Suprapubic skin (tissue), 4 donors: ENCODE measurements at places on chromosomes 1 and 21.

- no peak for DNase-seq
Observed at GRCh38 chr1:77095236-77095635, 124.0 kb downstream of the PIGK start.

DNA sequence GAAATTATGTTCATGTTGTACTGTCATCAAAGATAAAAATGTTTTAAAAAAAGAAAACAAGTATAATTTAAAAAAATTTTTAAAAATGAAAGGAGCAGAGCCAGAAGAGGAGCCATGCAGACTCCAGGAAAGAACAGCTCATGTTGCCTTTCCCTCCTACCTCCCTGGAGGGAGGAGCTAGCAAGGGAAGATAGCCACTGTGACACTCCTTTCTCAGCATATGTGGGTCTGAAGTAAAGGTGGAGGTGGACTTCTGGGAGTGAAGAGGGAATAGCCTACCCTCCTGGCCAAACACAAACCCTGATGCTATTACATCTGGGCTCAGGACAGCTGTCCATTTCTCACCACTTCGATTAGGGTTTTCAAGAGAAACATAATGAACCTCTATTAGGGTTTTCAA, 54.2 kb downstream of the SLC2A1 start:
- DNase-seq: no peak

- no peak for DNase-seq
Observed at GRCh38 chr1:229599218-229599954, 26.5 kb downstream of the TAF5L start.

- no peak for DNase-seq
Observed at GRCh38 chr1:84582802-84583587, 8.8 kb upstream of the CTBS start.

DNA sequence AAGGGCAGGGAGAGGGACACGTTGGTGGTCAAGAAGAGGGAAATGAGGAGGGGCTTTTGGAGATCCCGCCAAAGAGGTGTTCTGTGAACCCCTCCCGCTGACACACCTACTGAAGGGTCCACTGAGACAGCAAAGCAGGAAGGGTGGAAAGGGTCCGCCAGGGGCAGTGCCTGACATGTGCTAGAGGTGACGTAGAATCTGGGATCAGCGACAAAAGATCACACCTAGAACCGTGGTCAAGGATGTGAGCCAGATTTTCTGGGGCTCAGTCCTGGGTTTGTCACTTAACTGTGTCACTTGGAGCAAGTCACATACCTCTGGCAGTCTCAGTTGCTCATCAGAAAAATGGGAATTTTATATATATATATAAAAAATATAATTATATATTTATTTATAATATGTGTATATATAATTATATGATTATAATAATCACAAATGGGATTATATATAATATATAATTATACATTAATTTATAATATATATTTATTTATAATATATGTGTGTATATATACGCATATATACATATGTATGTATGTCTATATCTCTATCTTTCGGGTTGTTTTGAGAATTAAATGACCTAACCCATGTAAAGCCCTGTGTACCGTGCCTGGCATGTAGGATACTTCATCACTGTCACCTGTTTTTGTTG, 35.0 kb upstream of the ATP5PO start:
- DNase-seq: no peak

DNA sequence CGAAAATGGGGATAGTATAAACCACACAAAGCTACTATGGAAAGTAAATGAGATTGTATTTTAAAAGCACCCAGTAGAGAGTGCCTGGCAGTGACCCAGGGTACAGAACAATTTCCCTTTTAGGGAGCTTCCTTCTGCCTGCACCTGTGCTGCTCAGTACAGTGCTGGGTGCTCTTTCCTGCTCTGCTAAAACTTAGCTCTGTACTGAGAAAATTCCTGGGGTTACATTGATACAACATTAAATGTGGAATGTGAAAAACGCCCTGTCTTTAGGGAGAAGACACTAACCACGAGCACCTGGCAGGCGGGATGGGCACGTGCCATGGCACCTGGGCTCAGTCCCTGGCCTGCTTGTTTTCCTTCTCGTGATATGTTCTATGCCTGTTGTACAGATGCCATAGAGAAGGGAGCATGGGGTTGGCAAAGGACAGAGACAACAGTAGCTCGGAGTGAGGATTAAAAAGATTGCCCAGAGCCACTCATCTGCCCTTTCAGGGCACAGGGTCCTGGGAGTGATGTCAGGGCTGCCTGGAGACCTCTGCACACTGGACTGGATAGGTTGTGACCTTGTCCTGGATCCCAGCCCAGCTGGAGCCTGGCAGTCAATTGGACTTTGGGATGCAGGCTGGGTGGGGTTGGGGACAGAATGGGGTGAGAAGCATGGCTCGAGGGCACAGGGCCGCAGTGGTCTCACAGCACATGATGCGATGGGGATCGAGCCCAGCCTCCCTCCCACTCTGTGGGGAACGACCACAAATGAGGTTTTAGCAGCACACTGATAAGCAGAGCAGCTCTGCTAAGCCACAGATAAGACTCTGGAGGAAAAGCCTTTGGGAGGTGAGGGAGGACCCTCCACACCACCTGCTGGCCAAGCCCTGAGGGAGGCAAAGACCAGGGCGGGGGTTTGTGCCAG, 4.2 kb downstream of the SPATA46 start:
- DNase-seq: no peak

GRCh38 chr1:160542303-160542945, 19.4 kb upstream of the SLAMF6 start:
- DNase-seq: no peak

- DNase-seq: no peak
Observed at GRCh38 chr21:41965045-41965444, 11.2 kb upstream of the C2CD2 start.

DNA sequence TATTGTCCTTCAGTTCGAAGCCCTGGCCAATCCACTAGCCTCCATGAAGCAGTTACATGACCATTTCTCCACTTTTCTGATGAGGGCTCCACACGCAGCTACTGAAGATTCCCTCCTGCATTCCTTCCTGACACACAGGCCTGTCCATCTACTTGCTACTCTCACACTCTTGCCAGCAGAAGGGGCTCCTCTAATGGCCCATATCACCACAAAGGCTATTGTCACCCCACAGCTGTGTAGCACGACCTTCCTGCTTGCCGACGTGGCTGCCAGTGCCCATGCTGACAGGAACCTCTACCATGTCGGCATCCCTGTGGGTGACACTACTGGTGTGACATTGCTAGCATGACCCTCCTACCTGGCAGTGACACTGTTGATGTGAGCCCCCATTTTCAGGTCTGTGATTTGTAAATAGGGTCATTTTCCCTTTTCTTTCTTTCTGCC, 1528.6 kb upstream of the TPTE start:
- peak; percentile 83 for DNase-seq

DNA sequence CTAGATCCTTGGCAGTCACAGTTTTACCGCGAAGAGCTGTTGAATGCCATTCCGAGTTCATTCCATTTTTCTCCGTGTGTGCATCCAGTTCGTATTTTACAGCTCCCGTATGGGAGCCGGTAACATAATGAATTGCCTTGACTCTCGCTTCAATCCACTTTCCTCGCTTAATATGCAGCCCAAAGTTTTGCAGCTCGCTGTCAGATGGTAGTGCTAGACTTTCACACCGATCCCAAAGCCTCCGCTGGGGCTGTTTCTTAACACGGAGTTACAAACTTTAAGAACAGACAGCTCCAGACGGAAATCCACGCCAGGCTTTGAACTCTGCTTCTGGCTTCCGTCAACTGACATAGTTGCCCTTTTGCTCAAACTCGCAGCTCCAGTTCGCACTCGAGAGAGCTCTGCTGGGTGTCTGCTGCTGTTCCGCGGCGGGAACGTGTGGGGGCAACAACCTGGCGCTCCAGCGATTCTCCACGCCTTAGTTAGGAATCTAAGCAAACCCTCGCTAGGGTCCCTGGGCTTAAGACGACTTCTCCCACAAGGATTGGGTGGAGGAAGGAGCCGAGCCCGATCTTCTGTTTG, 3.5 kb upstream of the ARID1A start:
- peak; percentile 91 for DNase-seq

- DNase-seq: no peak
Observed at GRCh38 chr21:42298237-42298636, 17.0 kb downstream of the TFF3 start.

DNA sequence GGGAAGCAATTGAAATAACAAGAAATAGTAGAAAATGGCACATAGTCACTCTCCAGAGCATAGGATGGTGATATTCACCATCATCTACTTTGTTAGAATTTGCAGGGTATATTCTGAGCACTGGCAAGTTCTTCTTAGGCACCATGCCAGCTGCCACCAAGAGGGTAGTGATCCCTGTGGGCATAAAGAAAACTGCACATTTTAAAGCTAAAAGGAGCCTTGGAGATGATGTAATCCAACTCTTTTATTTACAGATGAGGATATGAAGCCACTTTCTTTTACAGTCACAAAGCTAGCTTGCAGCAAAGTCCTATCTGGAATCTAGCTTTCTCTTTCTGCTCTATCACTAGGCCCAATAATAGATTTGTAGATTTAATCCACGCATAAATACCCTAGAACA, 69.0 kb downstream of the PTGER3 start:
- no peak for DNase-seq

GRCh38 chr1:92080128-92080985, at the start of gene BTBD8:
TSS of gene BTBD8 (plus strand) at chr1:92080345. CDS start at chr1:92080572, 227 bp downstream.
- peak; percentile 90 for DNase-seq

DNA sequence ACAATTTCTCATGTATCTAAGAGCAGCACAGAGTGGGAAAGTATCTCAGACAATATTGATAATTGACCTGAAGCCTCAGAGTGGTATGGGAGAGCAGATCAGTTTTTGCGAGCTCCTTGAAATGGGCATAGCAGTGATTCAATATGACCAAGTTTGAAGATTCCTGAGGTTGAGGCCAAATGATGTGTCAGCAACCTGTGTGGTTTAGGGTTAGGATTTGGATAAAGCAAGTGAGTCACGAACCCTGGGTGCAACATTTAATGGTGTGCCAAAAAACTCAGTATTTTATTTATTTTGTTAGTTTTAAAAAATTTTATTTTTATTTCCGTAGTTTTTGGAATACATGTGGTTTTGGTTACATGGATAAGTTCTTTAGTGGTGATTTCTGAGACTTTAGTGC, 92.5 kb upstream of the C21orf91 start:
- no peak for DNase-seq

DNA sequence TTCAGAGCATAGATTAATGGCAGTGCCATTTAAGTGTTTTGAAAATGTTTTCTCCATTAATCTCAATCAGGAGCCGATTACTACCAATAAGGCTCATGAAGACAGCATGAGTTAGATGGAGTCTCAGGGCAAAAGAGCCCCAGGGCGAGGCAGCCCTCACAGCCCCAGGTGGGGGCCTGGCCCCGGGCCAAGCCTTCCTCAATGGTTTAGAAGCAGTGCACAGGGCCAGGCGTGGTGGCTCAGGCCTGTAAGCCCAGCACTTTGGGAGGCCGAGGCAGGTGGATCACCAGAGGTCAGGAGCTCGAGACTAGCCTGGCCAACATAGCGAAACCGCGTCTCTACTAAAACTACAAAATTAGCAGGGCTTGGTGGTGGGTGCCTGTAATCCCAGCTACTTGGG, 348.1 kb upstream of the VAMP3 start:
- DNase-seq: peak; percentile 58

DNA sequence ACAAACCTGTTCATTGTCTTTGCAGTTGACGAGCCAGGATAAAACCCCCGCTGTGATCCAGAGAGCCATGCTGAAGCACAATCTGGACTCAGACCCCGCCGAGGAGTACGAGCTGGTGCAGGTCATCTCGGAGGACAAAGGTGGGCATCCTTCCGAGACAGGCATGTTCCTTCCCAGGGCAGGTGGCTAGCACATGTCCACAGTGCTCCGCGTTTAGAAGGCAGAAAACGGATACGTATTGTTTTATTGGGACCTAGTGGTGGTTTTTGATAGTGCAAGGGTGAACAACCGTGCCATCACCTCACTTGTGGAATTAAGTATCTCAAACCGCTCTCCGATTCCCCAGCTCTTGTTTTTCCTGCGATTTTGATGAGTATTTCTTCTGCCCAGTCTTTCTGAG, 115.3 kb downstream of the COLGALT2 start:
- no peak for DNase-seq

DNA sequence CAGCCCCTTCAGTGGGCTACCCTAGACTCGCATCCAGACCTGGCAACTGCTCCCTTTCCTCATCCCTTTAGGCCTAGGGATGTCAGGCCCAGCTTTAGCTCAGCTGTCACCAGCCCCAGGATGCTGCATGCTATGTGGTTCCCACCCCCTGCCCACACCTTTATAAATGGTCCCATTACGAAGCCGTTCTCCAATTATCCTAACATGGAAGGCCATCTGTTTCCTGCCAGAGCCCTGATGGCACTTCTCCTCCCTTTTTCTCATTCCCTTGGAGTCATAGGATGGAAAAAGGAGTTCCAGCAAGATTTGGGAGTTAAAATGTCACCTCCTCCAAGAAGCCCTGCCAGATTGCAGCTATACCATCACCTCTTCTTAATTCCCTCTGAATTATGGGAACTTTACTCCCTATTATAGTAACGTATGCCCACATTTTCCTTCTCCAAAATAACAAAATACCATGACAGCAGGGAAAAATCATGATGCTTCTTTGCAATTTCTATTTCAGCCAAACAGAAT, 205.0 kb upstream of the GRIK3 start:
- DNase-seq: no peak

GRCh38 chr1:202462342-202463076, 114.0 kb downstream of the PPP1R12B start:
- no peak for DNase-seq

- no peak for DNase-seq
Observed at GRCh38 chr1:121558514-121558913, 373.7 kb downstream of the SRGAP2C start.

DNA sequence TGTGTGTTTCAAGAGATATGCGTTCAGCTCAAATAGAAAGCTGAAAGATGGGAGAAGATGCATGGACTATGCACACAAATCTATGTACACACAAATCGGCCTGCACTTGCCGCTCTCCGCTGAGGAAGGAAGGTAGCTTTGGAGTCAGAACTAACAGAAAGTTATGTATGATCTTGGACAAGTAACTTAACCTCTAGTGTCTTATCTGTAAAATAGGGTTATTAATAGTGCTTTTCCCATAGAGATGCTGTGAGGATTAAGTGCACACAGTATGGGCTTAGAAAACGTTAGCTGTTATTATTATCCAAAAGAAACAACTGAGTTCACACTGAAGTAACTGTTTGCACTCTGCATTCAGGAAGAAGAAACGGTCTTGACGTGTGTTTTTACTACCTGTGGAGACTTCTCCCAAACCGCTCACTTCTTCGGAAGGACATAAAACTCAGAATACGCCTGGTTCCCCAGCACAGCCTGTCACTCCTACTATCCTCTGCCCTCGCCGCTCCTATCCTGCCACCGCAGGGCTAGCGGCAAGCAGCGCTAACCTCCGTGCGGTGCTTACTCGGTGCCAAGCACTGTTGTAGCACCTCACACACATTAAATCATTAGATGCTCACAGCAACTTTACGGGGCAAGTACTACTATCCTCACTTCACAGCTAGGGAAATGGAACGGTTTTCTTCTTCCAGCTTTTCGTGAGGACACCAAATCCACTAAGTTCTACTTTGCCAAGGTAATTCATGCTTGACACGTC, 1.3 kb downstream of the TGFBR3 start:
- no peak for DNase-seq
